A549 treated with CORT108297 at 1 μM for 4 hours (cell line): ENCODE measurements at places on chromosomes 7 and 10. TPM values are rescaled to one million over a fixed set of nuclear protein-coding genes. Genes with fewer than 3 reads are reported as not detected.

DENND2A gene
- 0.23 to 0.44 TPM (median 0.33 TPM) in 5 replicates for total RNA-seq

C1QL3 gene
- total RNA-seq, result not detected in 5 replicates

VIM gene
- 1,734 to 1,928 TPM (median 1,867 TPM) in 5 replicates for total RNA-seq

GRM3 gene
- total RNA-seq, result not detected in 5 replicates

SPDYE8 gene
- not detected in 5 replicates for total RNA-seq

AKR1D1 gene
- not detected in 5 replicates for total RNA-seq

UTF1 gene
- 0.07 to 0.10 TPM in 2 of 5 replicates, not detected in the others for total RNA-seq

OR2A5 gene
- not detected in 5 replicates for total RNA-seq

ZFYVE27 gene
- total RNA-seq, result 17.5 to 27.1 TPM (median 24.9 TPM) in 5 replicates

NANOS1 gene
- total RNA-seq, result 1.6 to 3.2 TPM (median 2.9 TPM) in 5 replicates
